NCI-H1417 treated with DMSO at 0.1 percent for 48 hours (cell line): ENCODE measurements at places on chromosomes 1 and 21.

GRCh38 chr1:32350785-32351398 is 11.4 kb downstream of the FAM229A start:
- peak; percentile 69 for DNase-seq

DNA sequence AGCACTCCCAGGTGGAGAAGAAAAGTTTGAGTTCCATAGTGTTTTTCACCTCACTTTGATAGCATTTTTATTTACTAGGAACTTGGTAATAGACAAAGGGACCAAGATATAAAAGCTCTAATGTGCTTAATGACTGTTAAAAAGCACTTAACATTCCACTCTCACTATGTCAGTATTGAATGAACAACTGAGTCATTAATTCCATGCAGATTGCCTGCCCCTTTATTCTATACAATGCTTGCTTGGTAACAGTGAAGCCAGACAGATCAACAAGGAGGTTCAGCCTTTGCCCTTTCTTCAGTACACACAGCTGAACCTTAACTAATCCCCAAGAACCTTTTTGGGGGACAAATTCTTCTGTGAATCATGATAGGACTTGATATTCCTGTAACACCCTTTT is 425.5 kb downstream of the NUF2 start:
- no peak for DNase-seq

DNA sequence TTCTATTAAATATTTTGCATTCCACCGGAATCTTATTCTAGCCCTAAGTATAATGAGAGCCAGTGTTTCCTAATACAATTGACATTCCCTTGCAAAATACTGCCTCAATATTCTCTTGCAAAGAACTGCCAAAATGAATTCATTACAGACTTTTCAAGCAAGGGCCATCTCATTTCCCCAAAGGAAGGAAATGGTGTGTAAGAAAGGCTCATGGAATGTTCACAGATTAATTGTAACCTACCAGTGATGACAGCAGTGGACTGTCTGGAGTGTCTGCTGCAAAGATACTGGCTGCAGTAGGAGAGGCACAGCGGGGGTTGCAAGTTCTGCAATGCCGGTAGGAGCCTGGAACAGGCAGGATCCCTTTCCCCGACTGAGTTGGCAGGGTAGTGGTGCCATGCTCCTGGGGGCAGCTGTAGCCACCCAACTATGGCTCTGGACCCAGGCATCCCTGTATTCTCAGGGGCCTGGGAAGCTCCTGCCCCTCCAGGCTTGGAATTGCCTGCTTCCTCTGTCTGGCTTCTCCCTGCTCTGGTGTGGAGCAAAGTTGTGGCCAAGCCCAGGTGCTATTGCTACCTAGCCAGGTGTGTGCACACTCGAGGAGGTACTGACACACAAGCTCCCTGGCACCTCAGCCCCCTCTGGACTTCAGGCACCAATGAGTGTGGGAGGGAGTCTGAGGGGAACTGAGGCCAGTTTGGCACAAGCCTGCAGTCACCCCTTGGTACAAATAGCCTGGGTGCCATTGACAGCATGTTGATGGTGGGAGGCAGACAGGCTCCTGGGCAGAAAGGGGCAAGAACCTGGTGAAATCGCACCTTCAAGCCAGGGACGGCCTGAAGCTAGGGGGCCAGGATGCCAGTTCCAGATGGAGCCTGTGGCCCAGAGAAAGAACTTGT is 1371.0 kb downstream of the KCNT2 start:
- no peak for DNase-seq

DNA sequence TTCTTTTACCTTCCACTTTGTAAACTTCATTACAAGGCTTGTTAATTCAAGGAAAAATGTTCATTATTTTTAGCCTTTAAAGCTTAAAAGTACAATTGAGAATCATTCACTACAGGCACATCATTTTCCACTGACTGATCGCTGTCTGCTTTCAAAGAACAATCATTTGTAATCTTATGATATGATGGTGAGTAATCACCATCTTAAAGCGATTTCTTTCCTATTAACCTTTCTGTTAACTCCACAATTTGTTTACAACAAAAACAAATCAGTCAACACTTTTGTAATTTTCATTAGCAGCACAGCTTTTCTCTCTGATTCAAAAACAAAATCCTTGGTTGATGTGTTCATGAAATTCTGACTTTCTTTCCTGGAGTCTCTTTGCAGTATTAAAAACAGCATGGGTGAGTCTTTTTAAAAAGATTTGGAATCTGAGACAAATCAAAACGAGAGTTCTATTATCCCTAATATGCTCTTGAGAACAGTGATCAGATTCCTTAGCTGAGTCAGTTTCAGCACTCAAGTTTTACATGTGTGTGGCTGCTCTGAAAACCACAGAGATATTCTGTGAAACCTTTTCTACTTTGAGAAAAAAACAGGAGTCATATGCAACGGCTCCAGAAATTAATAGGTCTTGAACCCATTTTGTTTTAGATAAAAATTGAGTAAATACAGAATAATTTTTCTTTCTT is 145.8 kb upstream of the TMPRSS15 start:
- DNase-seq = no peak

DNA sequence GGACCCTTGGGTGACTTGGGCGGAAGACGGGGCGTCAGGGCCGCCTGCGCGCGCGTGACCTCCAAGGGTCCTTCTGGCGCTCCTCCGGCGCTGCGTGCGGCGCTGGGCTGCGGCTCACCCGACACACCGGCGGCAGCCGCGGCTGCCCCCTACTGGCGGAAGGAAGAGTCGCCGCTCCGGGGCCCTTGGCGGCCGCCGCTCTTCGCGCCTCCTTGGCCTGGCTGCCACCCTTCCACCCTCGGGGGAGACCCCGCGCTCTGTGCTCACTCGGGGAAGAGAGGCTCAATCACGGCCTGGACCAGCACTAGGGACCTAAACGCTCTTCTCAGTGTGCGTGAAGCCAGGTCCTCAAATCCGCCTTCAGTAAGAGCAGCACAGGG is 89.7 kb downstream of the DMRTA2 start:
- no peak for DNase-seq

GRCh38 chr1:52850951-52851350 is 8.4 kb downstream of the ZYG11A start:
- DNase-seq = no peak

DNA sequence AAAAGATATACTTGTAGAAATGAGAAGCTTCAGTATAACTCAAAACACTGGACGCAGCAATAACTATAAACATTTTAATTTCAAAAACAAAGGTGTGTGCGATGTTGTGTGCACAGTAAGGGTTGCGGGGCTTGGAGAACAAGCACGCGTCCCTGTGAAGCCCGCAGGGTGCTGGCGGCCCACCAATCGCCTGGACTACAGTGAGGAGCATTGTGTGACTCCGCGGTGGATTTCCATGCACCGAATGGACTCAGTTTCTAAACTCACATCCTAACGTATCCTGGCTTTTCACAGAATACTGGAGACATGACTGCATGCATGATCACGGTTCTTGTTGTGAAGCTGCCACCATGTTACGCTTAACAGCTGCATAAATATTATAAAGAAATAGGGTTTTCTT is 33.0 kb downstream of the NTPCR start:
- DNase-seq = no peak

DNA sequence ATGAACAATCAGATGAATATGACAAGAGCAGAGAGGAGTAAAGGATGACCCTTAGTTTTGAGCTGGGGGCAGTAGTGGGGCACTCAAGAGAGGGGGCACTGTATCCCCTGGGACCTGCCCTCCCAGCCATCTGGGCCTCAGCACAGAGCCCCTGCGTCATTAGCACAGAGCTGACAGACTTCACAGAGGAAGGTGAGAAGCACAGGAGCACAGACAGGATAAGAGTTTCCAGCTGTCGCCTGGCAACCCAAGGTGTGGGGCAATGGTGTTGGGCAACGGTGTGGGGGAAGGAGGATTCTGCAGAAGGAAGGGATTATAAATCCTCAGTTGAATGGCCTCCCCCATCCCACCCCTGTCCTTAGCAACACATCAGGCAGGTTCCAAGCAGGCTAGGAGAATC is 30.2 kb downstream of the RAB3B start:
- peak; percentile 6 for DNase-seq

GRCh38 chr1:70819785-70820184 is 227.8 kb downstream of the PTGER3 start:
- DNase-seq = no peak

DNA sequence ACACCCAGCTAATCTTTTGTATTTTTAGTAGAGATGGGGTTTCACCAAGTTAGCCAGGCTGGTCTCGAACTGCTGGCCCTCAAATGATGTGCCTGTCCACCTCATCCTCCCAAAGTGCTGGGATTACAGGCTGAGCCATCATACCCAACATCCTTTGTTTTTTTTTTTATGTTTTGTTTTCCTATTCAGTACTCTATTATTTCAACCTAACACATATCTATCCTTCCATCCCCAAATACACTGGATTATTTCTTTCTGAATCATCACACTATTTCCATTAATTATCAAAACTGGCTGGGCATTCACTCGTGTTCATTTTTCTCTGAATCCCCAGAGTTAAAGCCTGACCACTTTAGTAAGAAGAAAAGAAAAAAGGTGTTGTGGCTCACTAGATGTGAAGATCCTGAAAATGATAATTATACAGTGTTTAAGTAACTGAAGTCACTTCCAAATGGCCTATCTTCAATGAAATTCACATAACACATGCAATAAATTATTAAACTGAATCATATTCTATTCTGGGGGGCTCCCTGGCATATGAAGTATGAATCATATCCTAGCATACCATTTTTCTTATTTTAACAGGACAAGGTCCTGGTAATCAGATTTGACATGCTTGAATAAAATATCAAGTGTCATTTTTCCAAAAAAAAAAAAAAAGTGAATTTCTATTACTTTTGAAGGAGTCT is 1754.2 kb downstream of the BRINP3 start:
- DNase-seq = no peak

DNA sequence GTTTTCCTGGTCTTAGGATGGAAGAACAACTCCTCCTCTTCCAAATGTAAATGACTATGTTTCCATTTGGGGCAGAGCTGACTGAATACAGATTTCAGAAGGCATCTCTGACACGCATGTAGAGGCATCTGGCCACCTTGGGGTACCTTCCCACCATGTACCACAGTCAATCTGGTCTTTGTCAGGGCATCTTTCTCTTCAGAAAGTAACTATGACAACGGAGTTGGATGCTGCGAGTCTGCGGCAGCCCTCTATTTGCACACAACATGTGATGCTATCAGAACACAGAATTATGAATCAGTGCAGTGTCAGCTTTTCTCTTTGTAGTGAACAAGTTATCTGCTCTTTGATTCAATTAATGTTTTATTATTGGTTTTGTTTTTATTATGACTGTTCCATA is 94.7 kb downstream of the TSEN15 start:
- no peak for DNase-seq

DNA sequence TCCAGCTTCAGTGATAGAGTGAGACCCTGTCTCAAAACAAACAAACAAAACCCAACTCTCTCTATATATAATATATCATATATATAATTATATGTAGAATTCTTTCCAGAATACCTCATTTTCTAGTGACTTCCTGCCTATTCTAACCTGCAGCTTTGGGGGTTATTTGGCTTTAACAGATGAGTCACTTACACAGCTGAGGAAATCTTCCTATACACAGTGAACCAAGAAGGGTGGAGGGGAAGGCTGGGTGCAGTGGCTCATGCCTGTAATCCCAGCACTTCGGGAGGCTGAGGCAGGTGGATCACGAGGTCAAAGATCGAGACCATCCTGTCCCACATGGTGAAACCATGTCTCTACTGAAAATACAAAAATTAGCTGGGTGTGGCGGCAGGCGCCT is 9.2 kb downstream of the RAB29 start:
- DNase-seq = no peak

- no peak for DNase-seq
Observed at GRCh38 chr1:3732434-3733093, 19.7 kb upstream of the CCDC27 start.

DNA sequence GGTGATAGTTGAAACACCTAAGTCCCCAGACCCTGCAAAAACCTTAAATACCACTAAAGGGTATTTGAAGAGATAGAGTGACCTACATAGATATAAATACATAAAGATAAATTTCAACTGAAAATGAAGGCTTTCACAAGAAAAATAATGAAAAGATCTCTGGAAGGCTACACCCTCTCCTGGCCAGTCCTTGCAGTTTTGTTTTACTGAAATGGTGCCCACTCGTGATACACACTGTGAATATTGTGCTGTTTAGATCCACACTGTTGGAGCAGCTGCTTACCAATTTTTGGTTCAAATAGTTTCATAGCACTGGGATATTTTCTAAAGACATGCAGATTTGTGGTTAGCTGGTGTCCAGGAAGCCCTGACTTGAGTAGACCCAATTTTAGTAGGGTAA is 31.5 kb upstream of the RNF187 start:
- no peak for DNase-seq

GRCh38 chr1:169106921-169107602 is 572 bp downstream of the ATP1B1 start:
- no peak for DNase-seq

GRCh38 chr1:21607549-21608529 is 61.3 kb downstream of the RAP1GAP start:
- no peak for DNase-seq

DNA sequence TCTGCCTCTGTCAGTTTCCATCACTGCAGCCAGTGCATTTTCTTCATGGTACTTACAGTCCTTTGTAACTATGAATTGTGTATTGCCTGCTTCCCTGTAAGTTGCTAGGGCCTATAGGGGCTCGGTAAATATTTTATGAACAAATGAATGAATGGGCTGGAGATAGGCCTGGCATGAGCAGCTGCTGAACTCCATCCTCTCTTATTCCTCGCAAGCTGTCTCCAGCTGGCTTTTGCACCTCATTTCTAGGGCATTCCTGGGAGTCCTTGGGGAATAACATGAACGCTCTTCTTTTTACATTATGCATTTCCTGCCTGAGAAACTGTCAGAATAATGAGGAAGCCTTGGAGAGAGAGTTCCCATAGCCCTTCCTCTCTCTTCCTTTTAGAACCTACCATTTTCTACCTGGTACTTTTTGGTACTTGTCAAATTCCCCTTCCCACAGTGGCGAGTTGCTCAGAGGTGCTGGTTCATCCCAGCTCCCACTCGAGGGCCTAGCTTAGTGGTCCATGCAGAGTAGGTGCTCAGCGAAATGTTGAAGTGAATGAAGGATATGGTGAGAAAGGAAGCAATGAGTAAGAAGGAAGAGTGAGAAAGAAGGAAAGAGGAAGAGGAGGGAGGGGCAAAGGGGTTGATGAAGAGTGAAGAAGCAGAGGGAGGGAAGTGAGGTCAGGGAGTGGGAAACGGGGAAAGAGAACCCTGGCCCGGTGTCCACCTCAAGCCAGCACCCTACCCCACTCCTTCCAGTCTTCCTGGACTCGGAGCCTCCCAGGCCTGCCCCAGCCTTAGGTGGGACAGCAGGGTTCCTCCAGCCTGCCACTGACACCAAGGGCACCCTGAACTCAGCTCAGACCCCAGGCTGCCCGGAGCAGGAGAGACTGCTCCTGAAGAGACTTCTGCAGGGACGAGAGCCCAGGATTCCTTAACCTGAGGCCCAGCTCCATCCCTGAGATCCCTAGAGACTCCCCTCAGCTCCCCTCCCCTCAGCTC is 29.6 kb downstream of the KCNC4 start:
- DNase-seq = no peak

- no peak for DNase-seq
Observed at GRCh38 chr1:228512781-228513198, 25.6 kb downstream of the RNF187 start.

DNA sequence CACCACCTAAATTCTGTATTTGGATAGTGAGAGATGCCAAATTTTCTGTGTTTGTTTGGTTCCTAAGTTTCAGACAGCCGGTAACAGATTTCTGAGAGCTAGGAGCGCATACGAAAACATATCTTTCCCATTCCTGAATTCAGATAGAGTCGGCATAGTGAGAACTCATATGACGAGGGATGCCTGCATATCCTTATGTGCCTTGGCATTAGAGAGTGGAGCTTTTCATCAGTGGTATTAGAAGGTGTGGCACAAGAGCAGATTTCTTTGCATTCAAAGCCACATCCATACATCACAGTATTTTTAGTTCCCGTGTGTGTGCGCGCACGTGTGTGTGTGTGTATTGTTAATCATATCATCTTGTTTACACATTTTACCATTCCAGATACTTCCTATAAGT is 85.8 kb downstream of the ATP5PO start:
- no peak for DNase-seq
